ENCODE measurements at places on chromosomes 4 and X.
A peak's percentile ranks its signal among the peaks of the same experiment; 100 is the strongest.

DNA sequence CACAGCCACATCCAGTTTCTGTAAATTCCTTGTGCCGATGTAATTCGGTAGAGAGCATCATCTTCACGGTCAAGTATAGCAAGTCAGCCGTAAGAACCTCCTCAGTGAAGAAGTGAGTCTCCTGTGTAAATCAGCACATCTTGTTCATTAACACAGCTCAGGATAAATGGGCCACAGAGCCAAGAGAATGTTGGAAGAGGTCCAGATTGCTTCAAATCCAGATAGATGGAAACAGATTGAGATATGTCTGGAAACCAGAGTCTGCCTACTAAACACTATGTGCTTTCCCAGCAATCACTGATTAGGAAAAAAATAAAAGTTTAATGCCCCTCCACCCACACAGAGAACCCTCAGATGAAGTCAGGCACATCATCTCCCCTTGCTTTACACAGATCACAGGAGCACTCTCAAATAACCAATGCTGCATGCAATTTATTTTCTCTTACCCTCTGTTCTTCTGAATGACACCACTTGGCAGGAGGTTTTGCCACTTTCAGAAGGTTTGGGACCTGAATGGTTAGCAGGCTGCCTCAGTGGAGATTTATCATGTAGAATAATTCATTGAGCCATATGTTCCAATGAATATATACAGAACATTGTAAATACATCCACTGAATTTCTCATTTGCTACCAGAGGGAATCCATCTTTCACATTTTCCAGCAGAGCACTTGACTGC, 357.7 kb downstream of the C4orf33 start:
- no peak for DNase-seq

DNA sequence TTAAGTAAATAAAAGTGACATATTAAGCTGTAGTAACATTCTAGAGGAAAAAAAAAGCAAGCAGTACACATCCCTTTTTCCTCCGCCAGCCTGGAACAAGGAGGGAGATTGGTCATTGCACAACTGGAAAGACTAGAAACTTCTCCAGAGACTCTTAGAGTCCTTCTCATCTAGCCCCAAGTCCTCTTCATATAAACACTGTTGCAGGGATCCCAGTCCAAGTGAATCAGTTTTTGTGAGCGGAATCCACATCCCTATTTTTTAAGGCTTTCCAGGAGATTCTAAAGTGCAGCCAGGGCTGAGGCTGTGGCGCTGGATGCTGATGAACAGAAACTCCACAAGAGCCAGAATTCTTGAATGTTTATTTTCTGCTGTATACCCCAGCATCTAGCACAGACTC, 23.8 kb downstream of the REELD1 start:
- DNase-seq, result no peak

DNA sequence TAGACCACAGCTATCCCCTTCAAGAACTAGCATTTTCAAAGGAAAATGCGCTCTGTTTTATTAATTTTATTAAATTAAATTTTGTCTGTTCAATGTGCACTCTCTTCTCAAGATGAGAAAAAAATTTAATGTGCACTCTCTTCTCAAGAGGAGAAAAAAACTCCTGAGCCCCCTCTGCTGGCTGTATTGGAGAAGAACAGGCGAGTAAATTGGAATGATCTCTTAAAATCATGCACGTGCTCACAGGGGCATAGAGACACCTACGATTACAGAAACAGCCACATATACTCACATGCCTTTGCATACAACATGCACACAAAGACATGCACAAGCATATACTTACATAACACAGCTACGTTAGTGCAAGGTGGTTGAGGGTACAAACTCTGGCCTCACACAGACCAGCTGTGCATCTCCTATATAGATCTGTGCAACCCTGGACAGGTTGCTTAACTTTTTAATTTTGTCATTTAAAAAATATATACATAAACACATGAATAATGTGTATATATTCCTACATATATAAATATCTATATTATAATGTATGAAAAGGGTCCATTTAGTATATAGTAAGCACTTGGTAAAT, 176.2 kb upstream of the CXorf66 start:
- peak; percentile 34 for DNase-seq

- no peak for DNase-seq
Measured at GRCh38 chr4:86482306-86483172, 111.6 kb upstream of the PTPN13 start.

- no peak for DNase-seq
Measured at GRCh38 chrX:23911126-23911835, 3.5 kb downstream of the CXorf58 start.

DNA sequence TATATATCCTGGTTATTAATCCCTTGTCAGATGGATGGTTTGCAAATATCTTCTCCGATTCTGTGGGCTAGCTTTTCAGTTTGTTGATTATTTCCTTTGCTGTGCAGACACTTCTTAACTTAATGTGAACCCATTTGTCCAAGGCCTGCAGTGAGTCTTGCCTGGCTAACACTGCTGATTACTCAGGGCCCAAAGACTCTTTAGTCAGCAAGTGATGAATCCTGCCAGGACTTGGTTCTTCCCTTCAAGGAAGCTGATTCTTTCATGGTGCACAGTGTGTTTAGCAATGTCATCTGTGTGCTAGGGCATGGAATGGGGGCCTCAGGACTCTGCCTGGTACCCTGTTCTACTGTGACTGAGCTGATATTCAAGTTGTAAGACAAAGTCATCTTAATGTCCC, 81.8 kb upstream of the TEX13A start:
- no peak for DNase-seq

DNA sequence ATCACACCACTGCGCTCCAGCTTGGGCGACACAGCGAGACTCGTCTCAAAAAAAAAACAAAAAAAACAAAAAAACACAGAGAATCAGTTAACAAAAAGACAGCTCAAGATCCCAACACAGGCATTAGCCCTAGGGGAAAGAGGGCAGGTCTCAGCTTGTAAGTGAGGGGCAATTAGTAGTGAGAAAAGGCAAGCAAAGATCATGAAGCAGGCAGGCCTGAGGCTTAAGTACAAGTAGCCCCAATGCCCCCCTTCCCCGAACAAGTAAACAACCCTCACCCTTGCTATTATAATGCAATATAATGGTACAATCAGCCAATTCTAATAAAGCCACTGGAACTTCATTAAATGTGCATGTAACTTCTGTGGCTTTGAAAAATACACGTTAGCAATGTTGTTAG, 17.0 kb downstream of the ADGRA3 start:
- DNase-seq, result no peak

DNA sequence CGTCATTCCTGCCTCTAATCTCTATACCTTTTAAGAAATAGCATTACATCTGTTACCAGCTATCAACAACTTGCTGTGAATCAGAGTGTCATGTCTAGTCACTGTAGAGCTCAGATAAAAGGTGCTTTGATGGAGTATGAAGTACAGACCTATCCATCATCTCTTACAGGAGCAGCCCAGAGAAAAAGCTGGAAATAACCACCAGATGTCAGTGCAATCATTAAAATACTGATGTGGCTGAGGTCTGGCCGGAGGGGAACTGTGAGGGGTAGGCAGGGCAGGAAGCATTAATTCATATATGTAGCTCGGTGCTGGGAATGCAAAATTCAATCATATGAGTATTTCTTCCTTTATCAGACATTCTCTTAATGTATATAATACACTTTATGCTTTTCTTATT, 100.6 kb downstream of the AKAP4 start:
- DNase-seq, result no peak

DNA sequence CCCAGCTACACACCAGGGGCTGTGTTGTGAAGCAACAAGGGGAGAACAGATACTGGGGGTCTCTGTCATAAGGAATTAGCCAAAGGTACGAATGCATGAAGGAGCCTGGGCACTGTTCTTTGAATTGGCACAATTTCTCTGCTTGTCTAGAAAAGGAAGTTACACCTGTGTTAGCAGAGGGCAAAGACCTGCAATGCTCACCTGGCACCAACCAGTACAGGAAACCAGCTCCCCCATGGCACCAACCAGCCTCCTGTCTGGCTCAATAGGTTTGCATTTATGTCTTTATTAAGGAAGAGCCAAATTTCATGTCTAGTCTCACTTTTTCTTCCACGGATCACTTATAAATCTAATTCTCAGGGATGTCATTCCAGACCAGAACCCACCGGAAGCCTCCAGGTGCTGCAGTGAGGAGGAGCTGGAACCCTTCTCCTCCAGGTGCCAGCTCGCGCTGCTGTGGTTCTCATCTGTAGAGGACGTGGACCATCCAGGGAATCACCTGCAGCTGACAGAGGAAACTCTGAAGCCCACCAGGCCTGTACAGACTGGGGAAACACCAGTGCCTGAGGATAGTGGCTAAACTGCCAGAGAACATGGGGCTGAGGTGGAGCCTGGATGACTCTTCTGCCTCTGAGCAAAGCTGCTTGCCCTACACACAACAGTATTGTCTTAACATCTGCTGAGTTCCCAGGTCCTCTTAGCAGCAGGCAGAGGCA, 113.4 kb upstream of the TRIM2 start:
- DNase-seq, result no peak

Data from GM10248 (cell line).